ENCODE measurements at places on chromosomes 4 and X. TPM values are rescaled to one million over a fixed set of nuclear protein-coding genes. Genes with fewer than 3 reads are reported as not detected.

Gene MEPE
- not detected for total RNA-seq

Gene SLC16A2
- total RNA-seq, result 3.3 TPM

Gene RBMX
- total RNA-seq, result 251 TPM

Gene CT45A1
- total RNA-seq, result not detected

Gene ARMCX2
- 75.2 TPM for total RNA-seq

Gene GAGE12F
- total RNA-seq, result not detected

Gene GLRB
- 6.2 TPM for total RNA-seq

Gene CXCL5
- 0.33 TPM for total RNA-seq

Gene PCDH18
- total RNA-seq, result 1.5 TPM

Gene OPRPN
- total RNA-seq, result not detected

- no peak for DNase-seq
Observed at GRCh38 chr4:112289407-112290253, 3.9 kb upstream of the TIFA start.

DNA sequence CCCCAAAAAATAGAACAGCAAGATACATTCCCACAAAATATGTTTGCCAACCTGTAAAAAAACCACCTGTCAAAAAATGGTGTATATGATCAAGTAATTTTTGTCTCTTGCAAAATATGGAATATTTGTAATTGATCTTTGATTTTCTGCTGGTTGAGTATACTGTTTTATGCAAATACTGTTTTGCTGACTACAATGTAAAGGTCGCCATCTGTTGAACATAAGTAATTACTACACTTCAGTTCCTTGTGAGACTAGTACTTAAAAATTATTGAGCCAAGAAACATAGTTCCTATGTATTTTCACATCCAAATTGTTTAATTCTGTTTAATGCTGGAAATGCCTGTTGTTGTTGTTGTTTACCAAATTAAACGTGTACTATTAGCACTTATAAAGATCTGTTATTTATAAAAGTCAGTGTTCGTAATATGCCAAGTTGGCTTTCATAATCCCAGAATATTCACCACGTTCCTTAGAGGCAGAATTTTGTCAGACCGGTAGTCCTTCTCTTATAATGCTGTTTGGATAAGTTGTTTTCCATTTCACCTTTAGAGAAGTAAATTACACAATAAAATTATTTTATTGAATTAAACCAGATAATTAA is 144.2 kb downstream of the PDLIM5 start:
- peak; percentile 76 for DNase-seq

DNA sequence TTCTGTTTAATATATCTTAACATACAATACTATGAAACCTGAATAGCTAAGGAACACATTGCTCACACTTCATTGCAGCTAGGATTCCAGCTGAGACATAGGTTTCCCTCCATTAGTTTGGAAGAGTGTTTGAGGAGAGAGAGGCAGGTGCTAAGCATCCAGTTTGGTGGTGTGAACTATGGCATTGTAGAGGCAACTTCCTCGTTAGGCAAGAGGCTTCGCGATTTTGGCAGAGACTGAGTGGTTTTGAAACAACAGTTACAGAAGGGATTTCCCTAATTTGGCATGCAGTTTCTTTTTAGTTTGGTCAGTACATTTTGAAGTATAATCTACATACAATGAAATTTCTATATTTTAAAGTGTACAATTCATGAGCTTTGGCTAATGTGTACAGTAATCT is 117.1 kb upstream of the BMP3 start:
- DNase-seq, result no peak

DNA sequence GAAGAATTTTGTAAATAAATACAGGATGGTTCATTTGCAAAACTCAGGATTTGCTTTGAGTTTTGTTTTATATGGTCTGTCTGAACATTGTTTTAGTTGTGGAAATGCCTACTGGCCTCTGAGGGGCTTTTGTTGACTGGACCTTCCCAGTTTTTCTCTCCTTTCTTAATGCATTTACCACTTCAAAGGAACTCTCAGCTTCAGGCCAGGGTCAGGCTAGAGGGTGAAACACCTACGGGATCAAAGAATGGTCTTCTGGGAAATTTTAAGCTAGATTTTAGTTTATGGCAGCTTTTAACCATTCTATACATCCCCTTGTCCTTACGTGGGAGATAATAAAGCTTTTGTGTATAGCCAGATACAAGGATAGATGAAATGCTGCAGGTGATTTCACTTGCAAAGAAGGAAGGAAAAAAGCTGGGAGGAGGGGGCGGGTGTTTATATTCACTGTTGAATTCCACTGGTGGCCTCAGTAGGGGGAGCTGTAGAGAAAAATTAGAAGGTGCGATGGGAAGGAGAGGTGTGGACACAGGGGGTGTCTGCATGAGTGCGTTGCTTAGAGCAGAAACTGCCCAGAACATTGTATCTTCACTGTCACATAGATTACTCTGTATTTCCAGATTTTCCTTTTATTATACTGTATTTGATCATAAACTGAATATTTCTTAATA is 151.8 kb downstream of the TSPAN5 start:
- DNase-seq, result peak; percentile 23

DNA sequence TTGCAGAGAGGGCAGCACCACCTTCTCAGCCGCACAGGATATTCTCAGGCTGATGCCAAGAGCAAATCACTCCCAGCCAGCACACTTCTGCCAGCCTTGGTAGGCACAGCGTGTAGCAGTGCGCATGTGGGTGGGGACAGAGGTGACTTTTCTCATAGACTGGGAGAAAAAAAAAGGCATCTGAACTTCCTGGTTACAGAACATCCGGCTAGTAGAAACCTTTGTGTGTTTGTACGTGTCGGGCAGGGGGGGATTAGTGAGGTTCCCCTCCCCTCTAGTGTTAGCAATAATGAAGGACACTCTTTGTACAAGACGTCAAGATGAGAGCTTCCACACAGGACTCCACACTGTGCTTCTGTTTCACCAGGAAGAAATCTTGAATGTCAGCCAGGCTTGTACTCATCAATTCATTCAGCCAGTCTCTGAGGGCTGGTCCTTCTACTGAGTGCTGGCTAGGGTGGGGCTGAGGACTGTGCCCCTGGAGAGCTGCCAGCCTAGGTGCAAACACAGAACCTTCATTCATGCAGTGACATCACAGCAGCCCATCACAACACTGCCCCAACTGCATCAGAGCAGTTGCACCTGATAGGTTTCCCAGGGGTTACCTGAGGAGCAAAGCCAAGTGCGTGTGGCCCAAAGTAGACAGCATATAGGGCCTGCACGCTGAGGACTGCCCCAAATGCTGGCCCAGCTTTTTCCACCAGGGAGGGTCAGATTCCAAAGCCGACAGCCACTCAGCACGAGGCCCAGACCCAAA is 34.7 kb downstream of the SLC25A5 start:
- peak; percentile 1 for DNase-seq

DNA sequence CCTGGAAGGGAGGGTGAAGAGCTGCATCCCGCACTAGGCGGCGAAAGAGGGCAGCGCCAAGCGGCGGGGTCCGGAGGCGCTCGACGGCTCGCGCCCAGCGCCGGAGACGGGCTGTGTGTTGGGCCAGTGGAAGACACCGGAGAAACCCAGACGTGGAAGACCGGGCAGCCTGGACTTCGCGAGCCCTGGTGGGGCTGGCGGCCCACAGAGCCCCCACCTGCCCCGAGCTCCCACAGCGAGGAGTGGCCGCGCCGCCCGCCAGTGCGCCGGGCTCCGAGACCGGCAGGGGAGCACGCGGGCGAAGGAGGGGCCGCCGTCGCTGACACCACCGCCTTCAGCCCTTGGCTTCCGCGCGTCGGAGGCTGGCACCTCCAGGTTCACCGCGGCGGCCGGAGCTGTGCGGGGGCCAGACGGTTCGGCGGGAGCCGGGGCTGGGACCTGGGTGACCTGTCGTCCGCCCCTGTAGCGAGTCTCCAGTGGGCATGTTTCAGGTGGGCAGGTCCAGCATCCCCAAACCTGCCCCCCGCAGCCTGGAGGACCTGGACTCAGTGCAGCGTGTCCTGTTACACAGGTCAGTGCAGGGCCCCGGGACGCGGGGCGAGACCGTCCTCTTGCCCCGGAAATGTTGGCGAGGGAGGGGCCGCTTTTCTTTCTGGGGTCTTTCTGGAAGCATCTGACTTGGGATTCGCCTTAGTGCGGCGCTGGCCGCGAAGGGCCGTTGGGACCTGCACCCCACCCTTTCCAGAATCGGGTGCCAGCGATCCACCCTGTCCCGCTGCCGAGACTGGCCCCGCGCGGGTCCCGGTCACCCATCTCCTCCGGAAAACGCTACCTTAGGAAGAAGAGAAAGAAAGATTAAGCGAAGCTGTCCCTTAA is 9.6 kb upstream of the INTU start:
- peak; percentile 57 for DNase-seq

GRCh38 chr4:126136922-126137781 is 822.4 kb downstream of the FAT4 start:
- DNase-seq, result no peak

- peak; percentile 41 for DNase-seq
Observed at GRCh38 chrX:52574416-52575275, 57.8 kb upstream of the XAGE1B start.

DNA sequence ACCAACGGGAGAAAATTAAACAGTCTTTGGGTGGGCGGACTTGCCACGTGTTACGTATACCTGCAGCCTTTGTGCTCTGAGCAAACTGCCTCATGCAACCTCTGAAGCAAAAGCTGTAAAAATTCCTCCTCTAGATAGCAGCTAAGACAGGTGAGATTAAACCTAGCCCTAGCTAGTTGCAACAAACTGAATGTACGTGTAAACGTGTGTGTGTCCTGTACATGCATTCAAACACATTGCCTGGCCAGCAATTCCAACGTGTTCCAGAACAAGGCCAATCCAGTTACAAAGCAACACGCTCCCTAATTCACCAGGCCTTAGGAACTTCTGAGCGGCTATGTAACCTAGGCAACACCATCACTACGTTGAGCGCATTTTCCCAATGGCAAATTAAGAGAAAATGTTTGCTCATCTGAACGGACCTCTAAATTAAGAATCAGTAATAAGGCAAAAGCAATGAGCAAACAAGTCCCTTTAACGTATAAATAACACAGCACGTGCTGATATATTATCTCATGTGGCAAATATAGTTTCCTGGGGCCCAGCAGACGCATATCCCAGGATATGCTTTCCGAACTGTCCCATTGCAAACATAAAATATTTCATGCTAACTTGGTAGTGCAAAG is 792 bp downstream of the PPID start:
- DNase-seq, result peak; percentile 51

DNA sequence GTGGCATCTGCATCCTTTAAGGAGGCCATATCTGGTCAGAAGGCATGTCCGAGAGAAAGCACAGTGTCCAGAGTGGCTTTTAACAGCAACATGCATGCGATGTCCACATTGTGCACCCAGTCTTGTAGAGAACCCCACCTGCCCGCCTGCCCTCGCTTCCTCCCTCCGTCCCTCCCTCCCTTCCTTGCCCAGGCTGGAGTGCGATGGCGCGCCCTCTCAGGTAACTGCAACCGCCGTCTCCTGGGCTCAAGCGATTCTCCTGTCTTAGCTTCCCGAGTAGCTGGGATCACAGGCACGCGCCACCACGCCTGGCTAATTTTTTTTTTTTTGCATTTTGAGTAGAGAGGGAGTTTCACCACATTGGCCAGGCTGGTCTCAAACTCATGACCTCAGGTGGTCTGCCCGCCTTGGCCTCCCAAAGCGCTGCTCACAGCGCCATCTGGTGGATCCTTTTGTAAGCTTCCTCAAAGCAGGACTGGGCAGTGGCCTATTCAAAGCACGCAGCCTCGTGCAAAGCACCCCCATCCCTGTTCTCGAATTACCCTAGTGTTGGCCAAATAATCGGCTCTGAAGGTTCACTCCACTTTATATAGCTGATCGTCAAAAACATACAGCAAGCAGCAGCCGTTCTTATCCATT is 15.0 kb downstream of the BRCC3 start:
- no peak for DNase-seq

- no peak for DNase-seq
Observed at GRCh38 chr4:138869631-138870030, 145.9 kb upstream of the NOCT start.

- DNase-seq, result no peak
Observed at GRCh38 chr4:8133897-8134563, 24.6 kb downstream of the ABLIM2 start.

- no peak for DNase-seq
Observed at GRCh38 chr4:169428376-169428775, 157.6 kb upstream of the SH3RF1 start.

DNA sequence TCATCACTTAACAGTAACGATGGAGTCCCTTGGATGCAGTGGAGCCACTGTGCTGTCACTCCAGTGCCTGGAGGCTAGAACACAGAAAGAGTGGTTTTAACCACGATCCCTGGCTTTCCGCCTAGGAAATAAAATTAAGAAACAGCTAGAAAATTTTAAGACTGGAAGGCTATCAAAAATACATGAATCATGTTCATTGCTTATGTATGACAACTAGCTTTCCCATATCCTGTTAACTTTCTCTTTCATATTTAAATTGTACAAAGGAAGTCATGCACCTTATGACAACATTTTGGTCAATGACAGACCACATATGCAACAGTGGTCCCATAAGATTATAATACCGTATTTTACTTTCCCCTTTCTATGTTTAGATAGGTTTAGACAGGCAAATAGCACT is 115.1 kb downstream of the GALNTL6 start:
- no peak for DNase-seq

GRCh38 chr4:186553717-186554116 is 1.6 kb downstream of the MTNR1A start:
- no peak for DNase-seq

GRCh38 chr4:76283900-76284299 is 22.6 kb upstream of the STBD1 start:
- DNase-seq, result no peak
